CD4-positive, alpha-beta T cell treated with Interleukin-10 for 1 hour (primary cell): ENCODE measurements at places on chromosomes 3 and 15.

- DNase-seq, result no peak
Observed at GRCh38 chr3:26625187-26625586, 2.6 kb downstream of the LRRC3B start.

GRCh38 chr3:118267588-118267987 is 767.1 kb downstream of the IGSF11 start:
- no peak for DNase-seq

DNA sequence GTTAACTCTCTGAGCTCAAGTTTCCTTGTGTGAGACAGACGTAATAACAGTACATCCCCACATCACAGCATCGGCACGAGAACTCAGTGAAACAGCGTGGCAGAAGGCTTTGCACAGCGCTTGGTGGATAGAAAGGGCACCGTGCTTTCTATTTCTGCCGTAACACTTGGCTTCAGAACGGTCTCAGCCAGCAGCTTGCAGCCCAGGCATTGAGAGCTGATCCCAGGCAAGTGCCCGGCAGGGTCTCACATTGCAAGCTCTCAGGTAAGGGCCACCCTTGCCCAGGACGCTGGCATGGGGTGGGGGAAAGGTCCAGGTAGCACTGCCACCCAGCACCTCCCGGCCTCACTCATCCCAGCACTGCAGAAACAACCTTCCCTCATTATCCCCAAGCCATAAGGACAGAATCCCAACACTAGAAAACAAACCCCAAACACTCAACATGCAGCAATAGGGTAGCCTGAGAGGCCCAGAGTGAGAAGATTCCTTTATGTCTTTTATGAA is 70.5 kb upstream of the ITGA11 start:
- no peak for DNase-seq

DNA sequence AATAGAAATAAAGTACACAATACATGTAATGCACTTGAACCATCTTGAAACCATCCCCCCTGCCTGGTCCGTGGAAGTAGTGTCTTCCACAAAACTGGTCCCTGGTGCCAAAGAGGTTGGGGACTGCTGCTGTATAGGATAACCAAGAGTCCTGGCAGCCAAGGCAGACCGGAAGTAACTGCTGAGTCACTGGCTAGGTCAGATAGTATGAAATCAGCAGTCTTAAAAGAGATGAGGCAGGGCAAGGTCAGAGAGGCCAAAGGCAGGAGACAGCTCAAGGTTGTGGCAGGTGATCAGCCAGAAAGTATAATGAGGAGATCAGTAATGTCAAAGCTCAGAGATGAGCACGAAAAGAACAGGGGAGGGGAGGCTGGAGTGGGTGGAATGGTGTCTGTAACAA is 60.2 kb downstream of the MAP3K13 start:
- no peak for DNase-seq

- no peak for DNase-seq
Observed at GRCh38 chr3:122730240-122730639, 49.6 kb downstream of the PARP14 start.

GRCh38 chr3:127067116-127067910 is 84.4 kb downstream of the PLXNA1 start:
- DNase-seq, result no peak

GRCh38 chr3:132843349-132843748 is 121.1 kb upstream of the NPHP3 start:
- no peak for DNase-seq

GRCh38 chr3:12473511-12473910 is 10.8 kb upstream of the TSEN2 start:
- DNase-seq, result no peak

- no peak for DNase-seq
Observed at GRCh38 chr3:106397006-106397405, 528.2 kb upstream of the CBLB start.

- DNase-seq, result no peak
Observed at GRCh38 chr3:96347289-96347688, 467.1 kb upstream of the EPHA6 start.

DNA sequence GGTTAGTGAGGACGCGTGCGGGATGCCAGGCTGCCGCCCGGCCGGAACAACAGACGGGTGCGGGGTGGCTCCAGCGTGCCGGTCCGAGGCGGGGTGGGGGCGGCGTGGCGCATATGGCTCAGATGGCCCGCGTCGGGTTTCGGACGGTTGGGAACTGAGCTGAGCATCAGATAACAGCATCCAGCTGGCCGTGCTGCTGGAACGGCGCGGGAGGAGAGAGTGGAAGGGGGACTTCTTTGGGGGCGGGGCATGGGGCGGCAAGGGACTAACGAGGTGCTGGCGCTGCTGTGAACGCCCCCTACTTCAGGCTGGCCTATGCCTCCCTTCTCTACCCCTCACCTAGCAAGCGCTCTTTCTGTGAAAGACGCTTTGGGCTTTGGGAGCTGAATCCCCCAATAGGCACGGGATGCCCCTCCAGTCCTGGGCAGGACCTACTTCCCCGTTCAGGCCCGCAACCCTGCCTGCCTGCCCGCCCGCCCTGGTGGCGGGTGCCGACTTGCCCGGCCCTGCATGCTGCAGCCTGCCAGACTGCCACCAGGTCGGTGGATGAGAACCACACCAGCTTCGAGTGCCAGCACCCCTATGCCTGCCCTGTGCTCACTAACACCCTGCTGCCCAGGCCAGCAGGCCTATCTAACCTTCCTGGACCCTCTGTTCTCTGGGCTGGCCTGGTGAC is 542 bp downstream of the INKA1 start:
- peak; percentile 37 for DNase-seq

GRCh38 chr15:63879211-63879610 is 45.5 kb upstream of the HERC1 start:
- DNase-seq, result no peak

- no peak for DNase-seq
Observed at GRCh38 chr3:31442755-31443154, 90.0 kb upstream of the STT3B start.

- DNase-seq, result no peak
Observed at GRCh38 chr15:44158111-44158510, 37.0 kb downstream of the FRMD5 start.

DNA sequence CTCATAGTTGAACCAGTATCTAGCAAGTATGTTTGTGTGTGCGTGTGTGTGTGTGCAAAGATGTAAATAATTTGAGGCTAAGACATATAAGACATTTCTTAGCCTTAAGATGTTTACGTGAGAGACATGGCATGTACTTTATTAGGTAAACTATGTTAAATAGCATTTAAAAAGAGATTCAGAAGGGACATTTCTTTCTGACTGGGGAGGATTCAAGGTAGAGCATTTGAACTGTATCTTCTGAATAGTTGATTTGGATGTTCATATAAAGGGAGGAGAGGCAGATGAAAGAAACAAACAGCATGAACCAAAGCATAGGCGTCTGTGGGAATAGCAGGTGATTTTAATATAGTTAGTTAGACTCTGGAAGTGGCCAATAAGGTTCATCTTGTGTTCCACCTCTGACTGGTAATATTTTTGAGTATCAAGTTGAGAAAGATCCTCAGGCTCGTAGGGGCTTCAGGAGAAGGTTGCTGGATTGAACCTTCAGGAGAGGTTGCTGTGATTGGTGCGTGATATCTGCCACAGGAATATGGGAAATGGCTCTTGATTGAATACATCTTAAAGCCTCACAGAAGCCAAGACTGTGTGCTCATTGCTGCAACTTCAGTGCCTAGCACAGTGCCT is 12.6 kb downstream of the NFKBIZ start:
- peak; percentile 54 for DNase-seq

- DNase-seq, result no peak
Observed at GRCh38 chr3:30317561-30317960, 288.8 kb upstream of the TGFBR2 start.

DNA sequence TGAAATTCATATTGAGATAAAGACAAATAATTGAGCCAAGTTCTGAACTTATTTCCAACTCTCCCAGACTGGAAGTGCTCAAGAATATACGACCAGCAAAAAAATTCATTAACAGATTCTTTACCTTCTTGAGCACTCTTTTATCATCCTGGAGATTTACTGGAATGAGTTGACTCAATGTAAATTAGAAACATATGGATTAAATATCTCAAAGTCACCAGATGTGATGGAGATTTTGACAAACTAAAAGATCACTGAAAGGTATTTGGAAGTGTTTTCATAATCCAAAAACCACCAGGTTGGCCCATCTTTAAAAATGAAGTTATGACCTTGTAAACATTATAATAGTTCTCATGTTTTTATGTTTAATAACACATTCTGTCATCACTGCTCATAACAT is 433.2 kb upstream of the RASGRP1 start:
- no peak for DNase-seq

GRCh38 chr3:135231737-135232136 is 436.7 kb downstream of the EPHB1 start:
- DNase-seq, result no peak

DNA sequence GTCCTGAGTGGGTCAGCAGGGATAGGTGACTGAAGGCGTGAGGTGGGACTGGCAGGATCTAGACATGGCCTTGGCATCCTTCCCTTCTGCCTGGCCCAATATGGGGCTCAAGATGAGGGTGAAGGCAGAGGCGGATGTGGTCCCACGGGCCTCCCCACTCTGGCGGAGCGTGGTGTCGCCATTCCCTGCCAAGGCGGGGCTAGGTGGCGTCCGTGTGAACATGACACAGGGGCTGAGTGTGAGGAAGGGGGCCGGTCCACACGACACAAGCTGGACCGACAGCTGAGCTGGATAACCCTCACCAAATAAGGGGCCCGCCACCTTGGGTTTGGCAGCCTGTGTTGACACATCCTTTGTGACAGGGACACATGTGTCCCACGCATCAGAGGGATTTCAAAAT is 43.1 kb downstream of the ZNF710 start:
- no peak for DNase-seq

DNA sequence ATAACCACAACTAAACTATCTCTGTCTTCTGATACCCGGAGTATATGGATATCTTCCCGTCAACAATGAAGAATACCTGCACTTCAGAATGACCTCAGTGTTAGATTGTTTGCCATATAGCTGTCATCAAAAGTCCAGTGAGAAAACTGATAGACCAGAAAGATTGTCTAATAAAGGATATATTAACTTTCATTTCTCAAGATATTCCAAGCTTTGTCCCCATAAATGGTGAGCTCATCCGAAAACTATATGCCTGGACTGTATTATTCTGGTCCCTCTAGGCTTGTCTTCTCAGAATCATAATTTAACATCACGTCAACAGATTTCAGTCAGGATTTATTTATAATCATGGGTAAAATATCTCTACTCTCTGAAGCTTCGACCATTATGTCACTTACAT is 100.5 kb downstream of the ATP8B4 start:
- no peak for DNase-seq

- DNase-seq, result peak; percentile 80
Observed at GRCh38 chr3:150721285-150722130, 17.8 kb upstream of the ERICH6 start.

DNA sequence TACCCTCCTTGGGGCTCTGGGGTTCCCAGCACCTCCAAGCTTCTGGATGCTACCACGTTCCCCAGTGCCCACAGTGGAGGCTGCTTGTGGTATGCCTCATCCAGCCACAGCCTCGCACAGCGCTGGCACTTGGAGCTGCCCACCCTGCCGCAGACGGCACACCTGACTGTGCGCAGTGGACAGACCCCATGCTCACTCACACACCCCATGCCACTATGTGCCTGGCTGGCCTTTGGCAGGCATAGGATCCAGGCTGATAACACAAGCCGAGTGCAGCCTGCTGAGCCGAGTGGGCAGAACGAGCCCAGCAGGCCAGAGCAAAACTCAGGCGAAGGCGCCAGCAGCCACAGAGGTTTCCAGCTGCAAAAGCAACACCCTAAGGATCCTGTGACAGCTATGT is 311.5 kb downstream of the ULK4 start:
- no peak for DNase-seq

- no peak for DNase-seq
Observed at GRCh38 chr3:183468424-183468823, 40.0 kb upstream of the MCF2L2 start.

GRCh38 chr3:48990636-48991469 is 812 bp downstream of the P4HTM start:
- DNase-seq, result peak; percentile 45

DNA sequence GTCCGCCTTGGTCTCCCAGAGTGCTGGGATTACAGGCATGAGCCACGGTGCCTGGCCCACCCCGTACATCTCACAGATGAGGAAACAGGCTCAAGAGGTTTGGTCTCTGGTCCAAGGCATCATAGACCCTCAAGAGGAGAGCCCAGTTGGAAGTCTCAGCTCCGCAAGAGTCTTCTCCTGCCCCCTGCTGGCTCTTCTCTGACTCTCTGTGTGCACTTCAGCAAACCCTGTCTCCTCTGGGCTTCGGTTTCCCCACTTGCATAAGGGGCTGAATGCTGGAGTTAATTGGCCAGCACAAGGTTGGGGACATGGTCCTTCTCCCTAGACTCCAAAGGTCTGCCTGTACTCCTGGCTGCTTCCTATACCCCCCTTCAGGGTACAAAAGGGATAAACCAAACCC is 3.9 kb downstream of the MST1R start:
- no peak for DNase-seq

GRCh38 chr15:77649610-77650009 is 16.9 kb upstream of the LINGO1 start:
- DNase-seq, result no peak

GRCh38 chr3:10768708-10769394 is 47.2 kb upstream of the SLC6A11 start:
- DNase-seq, result no peak

DNA sequence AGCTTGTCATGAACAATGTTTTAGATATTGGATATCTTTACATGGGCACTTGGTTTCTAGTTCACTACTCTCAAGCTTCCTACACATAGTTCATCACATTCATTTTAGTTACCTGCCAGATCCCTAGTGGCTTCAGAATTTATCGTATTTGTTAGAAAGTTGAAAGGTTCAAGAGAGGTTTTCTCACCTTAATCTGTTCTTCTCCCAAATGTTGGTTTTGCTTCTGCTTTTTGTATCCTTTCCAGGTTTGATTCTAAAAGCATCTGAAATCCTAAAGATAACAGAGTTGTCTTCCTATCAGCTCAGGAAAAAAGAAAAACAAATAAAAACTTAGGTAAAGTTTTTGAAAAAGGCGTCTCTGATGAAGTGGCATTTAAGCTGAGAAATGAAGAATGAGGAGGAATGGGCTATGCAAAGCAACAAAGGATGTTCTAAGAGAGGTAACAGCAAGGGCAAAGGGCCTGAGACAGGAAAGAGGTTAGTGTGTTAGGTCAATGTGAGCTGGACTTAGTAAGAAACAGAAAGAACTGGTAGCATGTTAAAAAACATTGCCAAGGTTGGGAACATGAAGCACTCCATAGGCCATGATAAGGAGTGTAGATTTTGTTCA is 104.7 kb upstream of the CMC1 start:
- no peak for DNase-seq

GRCh38 chr3:155231792-155232191 is 61.7 kb downstream of the STRIT1 start:
- no peak for DNase-seq
